ENCODE measurements at places on chromosomes 6 and 20. TPM values are rescaled to one million over a fixed set of nuclear protein-coding genes. Genes with fewer than 3 reads are reported as not detected.

DNA sequence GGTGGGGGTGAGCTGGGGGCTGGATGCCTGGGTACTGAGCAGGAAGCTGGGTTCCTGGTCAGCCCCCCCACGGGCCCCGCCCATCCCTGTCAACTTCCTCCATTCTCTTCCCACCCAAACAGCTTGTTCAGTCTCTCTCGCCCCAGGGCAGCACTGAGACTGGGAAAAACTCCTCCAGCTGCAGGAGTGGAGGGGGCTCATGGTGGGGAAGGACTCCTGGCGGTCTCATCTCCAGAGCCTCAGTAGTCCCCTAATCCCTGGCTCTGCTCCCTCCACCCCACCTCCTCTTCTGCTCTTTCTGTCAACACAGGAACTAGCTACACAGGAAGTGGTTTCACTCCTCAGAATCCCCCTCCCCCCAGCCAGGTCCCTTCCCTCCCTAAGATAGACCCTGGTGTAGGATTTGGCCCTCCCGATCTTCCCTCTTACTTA, at the start of gene GPSM3:
GPSM3 (minus strand) TSS at position 36 of the 432 bp plus-strand sequence. CDS start 130 bp downstream, outside the sequence.
- DNase-seq: no peak

GRCh38 chr6:13405961-13406477, 77.7 kb upstream of the TBC1D7 start:
- H3K4me1 ChIP-seq: no peaks in the 10 kb centered on the region
- H3K4me3 ChIP-seq: no peak overlapping the region
- no peak for DNase-seq
- no peaks in the 10 kb centered on the region for H3K27me3 ChIP-seq
- H3K27ac ChIP-seq: no peak overlapping the region

DNA sequence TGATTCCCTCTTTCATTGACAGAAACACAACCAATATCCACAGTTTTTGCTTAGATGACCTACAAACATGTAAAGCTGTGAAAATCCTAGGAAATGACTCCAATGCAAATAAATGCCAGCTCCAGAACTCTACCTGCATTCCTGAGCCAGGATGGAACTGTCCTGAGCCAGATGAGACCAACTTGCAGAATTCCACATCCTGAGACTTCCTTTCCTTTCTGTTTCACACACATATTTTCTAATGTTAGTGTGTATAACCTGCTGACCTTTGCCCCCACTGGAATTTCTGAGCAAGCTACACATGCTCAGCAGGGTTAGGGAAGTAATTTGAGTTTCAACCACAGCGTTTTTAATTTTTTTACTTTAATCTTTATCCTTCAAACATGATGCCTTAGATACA, 69.6 kb upstream of the ADGRF1 start:
- H3K4me1 ChIP-seq: peaks cover 65% of the 10 kb centered on the region

ULBP3 gene
- 8.1 TPM for total RNA-seq

DNA sequence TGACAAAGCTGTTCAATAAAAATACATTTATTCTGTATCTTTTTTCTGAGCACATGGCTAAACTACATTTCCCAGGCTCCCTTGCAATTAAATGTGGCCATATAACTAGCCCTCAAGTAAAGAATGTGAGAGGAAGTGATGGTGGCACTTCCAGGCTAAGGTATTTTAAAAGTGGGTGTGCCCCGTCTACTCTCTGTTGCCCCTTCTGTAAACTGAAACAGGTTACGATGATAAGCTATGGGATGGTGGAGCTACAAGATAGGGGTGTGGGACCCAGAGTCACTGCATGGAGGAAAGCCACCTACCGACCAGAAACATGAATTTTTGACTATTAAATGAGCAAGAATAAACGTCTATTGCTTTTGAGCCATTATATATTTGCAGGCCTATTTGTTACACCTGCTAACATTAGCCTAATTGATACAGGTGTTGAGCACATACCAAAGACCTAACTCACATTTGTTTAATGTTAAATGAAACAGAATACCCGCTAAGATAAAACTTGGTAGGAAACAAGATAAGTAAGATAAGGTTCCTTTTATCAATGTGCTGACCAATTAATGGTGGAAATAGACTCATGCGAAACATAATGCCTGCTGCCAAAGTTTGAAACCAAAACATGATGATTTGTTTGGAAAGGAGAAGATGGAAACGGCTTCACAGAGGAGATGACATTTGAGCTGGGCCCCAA, 3.1 kb downstream of the FYN start:
- H3K36me3 ChIP-seq: no peaks in the 10 kb centered on the region
- H3K4me3 ChIP-seq: no peak overlapping the region
- no peak for DNase-seq
- peaks cover 8% of the 10 kb centered on the region for H3K4me1 ChIP-seq
- no peaks in the 10 kb centered on the region for H3K27me3 ChIP-seq
- H3K27ac ChIP-seq: no peak overlapping the region

DNA sequence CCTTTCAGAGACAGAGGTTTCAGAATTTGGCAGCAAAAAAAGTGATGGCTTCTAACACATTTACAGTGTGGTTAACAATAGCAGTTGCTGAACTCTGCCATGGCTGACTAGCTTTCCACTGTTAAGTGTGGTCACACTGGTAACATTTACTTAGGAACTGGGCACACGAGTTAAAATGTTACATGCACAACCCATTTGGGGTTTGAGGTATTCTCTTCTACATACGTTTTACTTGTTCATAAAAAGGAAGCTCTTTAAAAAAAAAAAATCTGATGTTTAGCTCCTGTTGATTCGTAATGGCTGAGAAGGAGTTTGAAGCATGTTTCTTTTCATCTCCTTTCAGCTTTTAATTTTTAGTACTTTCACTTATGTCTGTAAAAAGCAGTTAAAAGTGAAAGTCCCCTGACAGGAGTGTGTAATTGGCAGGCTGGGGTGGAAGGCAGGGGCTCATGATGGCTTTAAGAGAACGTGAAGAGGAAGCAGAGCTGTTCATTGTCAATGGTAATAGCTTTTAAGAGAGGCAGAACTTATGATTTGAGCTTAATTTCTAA, 245.9 kb downstream of the FARS2 start:
- H3K27ac ChIP-seq: no peak overlapping the region
- H3K4me3 ChIP-seq: no peak overlapping the region
- H3K36me3 ChIP-seq: no peaks in the 10 kb centered on the region
- no peak for DNase-seq

- H3K36me3 ChIP-seq: no peaks in the 10 kb centered on the region
- no peaks in the 10 kb centered on the region for H3K27me3 ChIP-seq
- H3K4me3 ChIP-seq: no peak overlapping the region
- DNase-seq: no peak
Measured at GRCh38 chr6:101086473-101086872, 205.3 kb upstream of the ASCC3 start.

- no peak for DNase-seq
- no peak overlapping the region for H3K4me3 ChIP-seq
- no peaks in the 10 kb centered on the region for H3K4me1 ChIP-seq
Measured at GRCh38 chr6:120260636-120261035, 911.1 kb upstream of the MAN1A1 start.

- H3K27me3 ChIP-seq: no peaks in the 10 kb centered on the region
- H3K27ac ChIP-seq: no peak overlapping the region
- no peak overlapping the region for H3K4me3 ChIP-seq
- no peak for DNase-seq
- no peaks in the 10 kb centered on the region for H3K36me3 ChIP-seq
Measured at GRCh38 chr6:115592025-115592424, 468.7 kb downstream of the FRK start.

GRCh38 chr20:33443006-33443511, 504 bp downstream of the SNTA1 start:
- peak overlapping the region; percentile 72 for H3K4me3 ChIP-seq
- DNase-seq: no peak
- peaks cover 22% of the 10 kb centered on the region for H3K4me1 ChIP-seq
- H3K27ac ChIP-seq: no peak overlapping the region
- no peaks in the 10 kb centered on the region for H3K27me3 ChIP-seq
